Bladder microvascular endothelial cell (primary cell): ENCODE measurements at places on chromosomes 7 and 10. TPM values are rescaled to one million over a fixed set of nuclear protein-coding genes. Genes with fewer than 3 reads are reported as not detected.

The AGBL3 gene
- 0.82 and 1.6 TPM in 2 replicates for total RNA-seq

The TSPAN12 gene
- 18.8 and 61.3 TPM in 2 replicates for total RNA-seq

The OR2A7 gene
- total RNA-seq = not detected in 2 replicates

The SPAM1 gene
- not detected in 2 replicates for total RNA-seq
